ENCODE measurements at places on chromosomes 11 and 22.

DNA sequence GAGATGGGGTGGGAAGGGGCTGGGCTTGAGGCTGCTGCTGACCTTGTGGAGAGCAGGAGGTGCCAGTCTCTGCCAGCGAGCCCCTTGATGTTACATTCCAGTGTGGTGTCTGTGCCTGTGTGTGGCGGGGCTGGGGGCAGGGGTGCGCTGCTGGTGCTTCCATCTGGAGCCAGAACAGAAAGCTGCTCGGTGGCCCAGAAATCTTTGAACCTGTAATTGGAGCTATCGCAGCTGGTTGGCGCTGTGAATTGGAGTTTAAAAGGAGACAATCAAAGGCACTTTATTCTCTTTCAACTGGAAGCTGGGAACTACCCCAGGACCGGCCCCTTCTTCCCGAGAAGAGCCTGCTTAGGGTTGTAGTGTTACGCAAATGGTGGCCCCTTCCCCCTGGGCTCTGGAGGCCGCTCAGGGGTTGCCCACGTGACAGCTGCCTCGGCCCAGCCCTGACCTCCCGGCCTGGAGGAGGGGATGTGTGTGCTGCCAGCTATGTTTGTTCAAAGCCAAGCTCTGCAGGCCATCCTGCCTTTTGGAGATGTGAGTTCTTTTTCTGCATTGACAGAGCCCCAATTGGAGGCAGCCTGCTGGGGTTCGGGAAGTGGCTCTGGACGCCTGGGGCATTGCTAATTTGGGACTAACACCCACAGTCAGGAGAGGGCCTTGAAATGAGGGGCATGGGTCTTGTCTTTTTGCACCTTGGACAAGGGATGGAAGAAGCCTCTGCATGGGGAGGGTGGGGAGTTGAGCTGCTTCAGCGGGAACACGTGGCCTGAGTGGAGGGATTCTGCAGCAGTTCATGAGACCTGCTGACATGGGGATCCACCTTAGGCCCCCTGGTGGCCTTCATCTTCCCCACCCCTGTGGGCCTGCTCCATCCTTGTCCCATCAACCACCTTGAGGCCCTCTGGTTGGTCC is 14.0 kb upstream of the ARSA start:
- no peak for DNase-seq

- no peak for DNase-seq
These were observed 9.6 kb downstream of the OR5A2 start for GRCh38 chr11:59416613-59417012.

DNA sequence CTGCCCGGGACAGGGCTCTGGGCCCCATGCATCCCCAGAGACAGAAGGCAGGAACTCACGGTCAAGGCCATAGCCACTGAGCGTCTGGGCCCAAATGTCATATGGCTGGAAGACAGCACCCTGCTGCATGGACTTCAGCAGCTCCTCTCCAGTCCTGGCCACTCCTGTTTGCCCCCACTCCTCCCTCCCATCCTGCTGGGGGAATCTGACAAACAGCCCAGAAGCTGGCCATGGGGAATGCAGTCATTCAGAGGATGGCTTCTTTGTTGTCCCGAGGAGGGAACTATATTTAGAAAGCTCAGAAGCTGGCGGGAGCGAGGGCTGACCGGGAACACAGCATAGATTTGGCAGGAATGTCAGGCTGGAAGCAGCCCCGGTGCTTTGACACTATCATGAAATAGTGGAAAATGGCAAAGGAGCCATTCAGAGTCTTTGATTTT is 35.0 kb downstream of the DKK3 start:
- DNase-seq, result peak; percentile 82

DNA sequence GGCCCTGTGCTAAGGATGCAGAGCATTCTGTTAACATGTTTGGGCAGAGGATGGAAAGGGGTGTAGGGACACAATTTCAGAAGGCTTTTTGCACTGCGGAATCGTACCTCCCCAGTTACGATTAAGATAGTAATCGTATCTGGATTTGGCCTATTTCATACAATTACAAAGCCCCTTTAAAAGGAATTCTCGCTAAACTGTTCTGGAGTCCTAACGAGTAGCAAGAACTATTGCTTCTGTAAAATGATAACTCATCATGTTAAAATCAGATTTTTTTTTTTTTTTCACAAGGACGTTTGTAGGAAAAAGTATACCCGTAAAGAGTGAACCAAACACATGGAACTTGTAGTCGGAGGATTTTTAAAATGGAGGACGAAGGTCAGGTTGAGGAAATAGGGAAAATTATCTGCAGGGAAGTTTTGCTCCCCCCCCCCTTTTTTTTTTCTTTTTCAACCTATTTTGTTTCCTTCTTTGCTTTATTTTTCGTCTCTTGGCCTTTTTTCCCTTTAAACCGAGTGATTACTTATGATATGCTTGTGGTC is 934 bp downstream of the HSD17B12 start:
- no peak for DNase-seq

DNA sequence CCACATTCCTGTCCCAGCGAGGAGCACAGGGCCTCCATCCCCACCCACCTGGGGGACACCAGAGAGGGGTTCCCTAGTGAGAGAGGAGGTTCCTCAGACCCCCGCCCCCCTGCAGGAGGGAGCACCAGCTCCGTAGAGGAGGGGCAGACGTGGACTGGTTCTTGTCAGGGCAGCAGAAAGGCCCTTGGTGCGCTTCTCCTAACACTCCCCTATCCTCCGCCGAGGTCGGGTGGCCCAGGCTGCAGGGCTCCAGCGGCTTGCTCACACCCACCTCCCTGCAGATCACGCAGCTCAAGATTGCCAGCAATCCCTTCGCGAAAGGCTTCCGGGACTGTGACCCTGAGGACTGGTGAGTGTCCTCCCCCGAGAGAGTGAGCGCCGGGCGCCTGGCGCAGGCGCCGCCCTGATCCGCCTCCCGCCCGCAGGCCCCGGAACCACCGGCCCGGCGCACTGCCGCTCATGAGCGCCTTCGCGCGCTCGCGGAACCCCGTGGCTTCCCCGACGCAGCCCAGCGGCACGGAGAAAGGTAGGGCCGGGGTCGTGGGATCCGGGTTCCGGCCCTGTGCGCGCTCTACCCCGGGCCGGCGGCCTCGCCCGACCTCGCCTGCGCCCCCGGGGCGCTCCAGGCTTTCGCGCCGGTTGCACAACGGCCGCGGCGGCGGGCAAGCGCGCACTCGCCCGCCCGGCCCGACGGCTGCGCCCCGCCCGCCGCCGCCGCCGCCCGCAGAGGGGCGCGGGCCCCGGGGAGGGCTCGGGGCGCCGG is 5.1 kb downstream of the TBX1 start:
- DNase-seq, result no peak

GRCh38 chr11:73586791-73587190 is 11.1 kb downstream of the FAM168A start:
- DNase-seq, result no peak
